Epithelial cell of esophagus (primary cell): ENCODE measurements at places on chromosomes 4 and X.

GRCh38 chrX:40262157-40263013 lies 164.6 kb upstream of the BCOR start:
- DNase-seq, result peak; percentile 48

DNA sequence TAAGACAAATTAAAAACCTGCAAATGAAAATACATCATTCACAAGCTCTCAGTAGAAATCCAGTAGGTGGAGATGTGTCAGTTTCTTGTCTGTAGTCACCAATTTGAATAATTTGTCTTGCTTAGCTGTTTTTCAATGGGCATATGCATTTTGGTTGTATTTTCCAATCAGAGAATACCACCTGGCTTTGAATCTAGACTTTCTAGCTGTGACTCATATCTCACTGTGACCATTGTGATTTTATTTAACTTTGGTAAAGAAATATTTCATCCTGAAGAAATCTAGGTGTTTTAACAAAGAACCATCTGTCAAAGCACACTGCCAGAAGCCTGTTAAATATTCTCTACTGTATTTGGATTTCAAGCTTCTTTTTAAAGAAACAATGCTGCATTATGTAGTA lies 1650.6 kb upstream of the IGFBP7 start:
- no peak for DNase-seq

GRCh38 chr4:27017623-27018022 lies 157.0 kb downstream of the STIM2 start:
- DNase-seq, result no peak

DNA sequence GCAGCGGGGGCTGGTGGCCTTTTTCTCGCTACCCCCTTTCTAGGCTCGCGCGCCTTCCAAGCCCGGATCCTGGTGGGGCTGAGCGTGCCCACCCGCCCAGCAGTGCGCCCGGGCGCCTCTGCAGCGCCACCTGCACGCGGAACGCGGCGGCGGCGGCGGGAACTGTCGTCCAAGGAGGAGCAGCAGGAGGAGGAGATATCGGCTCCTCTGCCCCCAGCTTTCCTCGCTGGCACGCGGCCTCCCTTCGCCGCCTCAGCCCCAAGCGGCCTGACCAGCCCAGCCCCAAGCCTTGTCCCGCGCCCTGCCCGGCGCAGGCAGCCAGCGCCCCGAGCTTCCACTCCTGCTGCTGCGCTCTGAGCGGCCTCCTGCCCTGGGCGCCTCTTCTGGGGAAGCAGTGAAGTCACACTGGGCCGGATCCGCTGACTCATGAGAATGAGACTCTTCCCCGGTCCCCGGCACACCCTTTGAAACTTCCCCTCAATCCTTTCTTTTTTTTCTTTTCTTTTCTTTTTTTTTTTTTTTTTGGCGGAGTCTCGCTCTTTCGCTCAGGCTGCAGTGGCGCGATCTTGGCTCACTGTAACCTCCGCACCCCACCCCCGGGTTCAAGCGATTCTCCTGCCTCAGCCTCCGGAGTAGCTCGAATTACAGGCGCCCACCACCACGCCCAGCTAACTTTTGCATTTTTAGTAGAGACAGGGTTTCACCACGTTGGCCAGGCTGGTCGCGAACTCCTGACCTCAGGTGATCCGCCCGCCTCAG lies 10.6 kb upstream of the ELF4 start:
- peak; percentile 90 for DNase-seq

DNA sequence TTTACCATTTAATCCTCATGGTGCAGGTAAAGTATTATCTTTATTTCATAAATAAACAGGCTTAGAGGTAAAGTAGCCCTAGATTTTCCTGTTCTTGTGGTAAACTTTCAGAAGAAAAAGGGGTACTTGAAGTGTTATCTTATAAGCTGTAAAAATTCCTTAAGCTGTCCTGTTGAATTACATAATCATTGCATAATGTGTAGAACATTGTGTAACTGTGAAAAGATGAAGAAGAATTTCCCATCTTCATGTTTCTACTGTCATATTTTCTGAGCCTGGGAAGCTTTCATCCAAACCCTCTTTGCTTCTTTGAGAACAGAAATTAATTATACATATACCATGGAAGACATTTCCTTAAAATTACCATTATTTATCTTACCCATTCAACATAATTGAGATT lies 90.5 kb downstream of the ELOVL6 start:
- peak; percentile 49 for DNase-seq

GRCh38 chr4:104868533-104868932 lies 278.1 kb upstream of the TET2 start:
- DNase-seq, result no peak

- DNase-seq, result no peak
Measured at GRCh38 chr4:1168191-1169101, 3.9 kb downstream of the SPON2 start.

GRCh38 chr4:107366016-107366735 lies 330.1 kb upstream of the DKK2 start:
- DNase-seq, result no peak

DNA sequence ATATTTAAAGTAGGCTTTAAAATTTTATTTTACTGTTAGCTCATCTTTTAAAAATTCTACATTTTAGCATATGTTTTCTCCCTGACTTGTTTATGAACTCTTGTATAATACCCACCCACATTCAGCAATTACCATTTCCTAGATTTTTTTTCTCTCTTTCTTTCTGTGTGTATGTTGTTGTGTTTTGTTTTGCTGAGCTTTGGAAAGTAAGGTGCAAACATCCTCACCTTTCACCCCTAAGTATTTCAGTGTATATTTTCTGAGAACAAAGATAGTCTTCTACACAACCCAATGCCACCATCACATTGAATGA lies 18.8 kb downstream of the GRPR start:
- no peak for DNase-seq

- DNase-seq, result no peak
Measured at GRCh38 chrX:37779857-37780256, at the start of gene CYBB. Gene CYBB, plus strand, starts transcription at chrX:37780059. Its CDS starts 19 bp downstream, at chrX:37780078.

DNA sequence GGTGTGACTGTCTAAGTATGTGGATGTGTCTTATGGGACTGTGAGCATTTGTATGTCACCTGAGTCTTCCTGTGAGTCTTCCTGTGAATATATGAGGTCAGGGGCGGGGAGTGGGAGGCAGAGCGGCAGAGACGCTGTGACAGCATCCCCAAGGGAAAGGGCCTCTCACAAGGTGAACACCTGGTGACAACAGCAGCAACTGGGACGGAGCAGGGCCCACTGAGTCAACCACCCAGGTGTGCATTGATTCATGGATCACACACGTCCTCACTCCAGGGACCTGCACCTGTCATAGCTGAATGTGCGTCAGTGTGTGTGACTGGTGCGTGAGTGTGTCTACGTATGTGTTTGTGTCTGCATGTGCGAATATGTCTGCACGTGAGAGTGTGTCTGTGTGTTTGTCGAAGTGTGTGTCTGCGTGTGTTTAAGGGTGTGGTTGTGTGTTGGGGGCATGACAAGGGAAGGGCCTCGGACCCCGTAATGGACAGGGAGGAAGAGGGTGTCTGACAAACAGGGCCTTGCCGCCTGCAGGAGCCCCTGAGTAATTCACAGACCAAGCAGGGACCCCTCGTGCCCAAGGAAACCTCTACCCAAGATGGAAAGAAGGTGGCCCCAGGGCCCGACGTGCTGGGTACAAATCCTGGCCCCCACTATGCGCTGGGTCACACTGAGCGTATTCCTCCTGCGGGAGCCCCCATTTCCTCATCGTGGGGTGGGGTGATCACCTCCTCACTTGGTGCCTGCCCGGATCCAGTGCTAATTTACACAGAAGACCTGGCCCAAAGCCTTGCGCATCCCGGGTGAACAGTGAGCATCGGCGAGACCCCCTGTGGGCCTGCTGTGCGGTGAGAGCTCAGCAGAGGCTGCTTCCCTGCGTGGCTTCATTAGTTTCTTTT lies 76.7 kb downstream of the ABLIM2 start:
- DNase-seq, result no peak

DNA sequence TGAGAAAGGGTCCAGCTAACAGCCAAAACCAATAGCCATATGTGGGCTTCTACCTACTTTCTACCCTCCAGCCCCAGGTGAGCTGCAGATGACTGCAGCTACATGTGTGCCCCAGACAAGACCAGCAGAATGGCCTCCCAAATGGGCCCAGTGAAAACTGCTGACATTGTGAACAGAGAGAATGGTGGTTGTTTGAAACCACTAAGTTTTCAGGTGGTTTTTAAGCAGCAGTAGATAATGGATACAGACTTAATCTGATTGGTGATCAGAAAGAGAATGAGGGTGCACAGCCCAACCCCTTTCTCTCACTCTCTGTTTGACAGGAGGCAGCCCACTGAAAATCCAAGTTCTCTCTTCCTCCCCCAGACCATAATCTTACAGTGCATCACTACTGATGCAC lies 42.5 kb upstream of the BBS12 start:
- DNase-seq, result no peak

- DNase-seq, result no peak
Measured at GRCh38 chr4:47444031-47444430, 19.5 kb downstream of the COMMD8 start.

- DNase-seq, result peak; percentile 54
Measured at GRCh38 chrX:9498236-9498635, 33.4 kb downstream of the TBL1X start.
